Fibroblast of mammary gland (primary cell): ENCODE measurements at places on chromosomes 13 and 19.

- DNase-seq, result peak; percentile 25
Observed at GRCh38 chr13:77506874-77507273, 28.6 kb upstream of the SCEL start.

- DNase-seq, result no peak
Observed at GRCh38 chr13:25165663-25166062, 6.4 kb downstream of the AMER2 start.

- peak; percentile 87 for DNase-seq
Observed at GRCh38 chr13:33637978-33638743, 179.8 kb upstream of the RFC3 start.

DNA sequence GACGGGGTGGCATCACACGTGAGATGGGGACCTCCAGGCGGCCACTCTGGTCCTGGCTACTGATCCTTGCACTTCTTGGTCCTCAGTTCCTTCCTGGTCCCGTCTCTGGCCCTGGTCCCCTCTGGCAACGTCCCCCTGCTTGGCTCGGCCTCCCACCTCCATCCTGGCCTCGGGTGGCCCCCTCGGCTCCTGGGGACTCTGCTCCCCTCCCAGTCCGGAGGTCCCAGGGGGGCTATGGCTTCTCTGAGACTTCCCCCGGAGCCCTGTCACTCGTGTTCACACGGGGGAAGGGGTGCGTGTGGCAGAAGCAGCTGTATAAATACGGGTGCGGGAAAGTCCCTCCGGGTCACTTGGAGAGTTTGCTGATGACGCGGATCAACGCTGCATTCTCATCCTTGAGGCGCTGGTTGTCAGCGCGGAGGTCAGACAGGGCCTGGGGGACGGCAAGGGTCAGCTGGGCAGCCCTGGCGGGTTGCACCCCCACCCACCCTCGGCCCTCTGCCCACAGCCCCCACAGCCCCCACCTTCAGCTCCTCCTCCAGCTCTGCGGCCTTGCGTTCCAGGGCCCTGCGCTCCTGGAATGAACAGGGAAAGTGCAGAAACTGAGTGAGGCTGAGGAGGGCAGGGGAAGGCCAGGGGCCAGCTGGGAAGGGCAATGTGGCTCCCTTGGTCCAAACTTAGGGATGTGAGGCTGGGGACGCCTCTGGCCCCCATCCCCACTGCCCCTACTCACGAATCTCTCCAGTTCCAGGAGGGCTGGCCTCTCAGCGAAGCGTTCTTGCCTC is 15.6 kb downstream of the EPS8L1 start:
- DNase-seq, result no peak

- no peak for DNase-seq
Observed at GRCh38 chr13:66994517-66995202, 235.5 kb downstream of the PCDH9 start.

GRCh38 chr13:41418027-41418426 is 39.3 kb upstream of the RGCC start:
- peak; percentile 64 for DNase-seq

DNA sequence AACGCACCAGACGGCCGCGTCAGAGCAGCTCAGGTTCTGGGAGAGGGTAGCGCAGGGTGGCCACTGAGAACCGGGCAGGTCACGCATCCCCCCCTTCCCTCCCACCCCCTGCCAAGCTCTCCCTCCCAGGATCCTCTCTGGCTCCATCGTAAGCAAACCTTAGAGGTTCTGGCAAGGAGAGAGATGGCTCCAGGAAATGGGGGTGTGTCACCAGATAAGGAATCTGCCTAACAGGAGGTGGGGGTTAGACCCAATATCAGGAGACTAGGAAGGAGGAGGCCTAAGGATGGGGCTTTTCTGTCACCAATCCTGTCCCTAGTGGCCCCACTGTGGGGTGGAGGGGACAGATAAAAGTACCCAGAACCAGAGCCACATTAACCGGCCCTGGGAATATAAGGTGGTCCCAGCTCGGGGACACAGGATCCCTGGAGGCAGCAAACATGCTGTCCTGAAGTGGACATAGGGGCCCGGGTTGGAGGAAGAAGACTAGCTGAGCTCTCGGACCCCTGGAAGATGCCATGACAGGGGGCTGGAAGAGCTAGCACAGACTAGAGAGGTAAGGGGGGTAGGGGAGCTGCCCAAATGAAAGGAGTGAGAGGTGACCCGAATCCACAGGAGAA is 1.9 kb downstream of the PPP1R12C start:
- peak; percentile 35 for DNase-seq

DNA sequence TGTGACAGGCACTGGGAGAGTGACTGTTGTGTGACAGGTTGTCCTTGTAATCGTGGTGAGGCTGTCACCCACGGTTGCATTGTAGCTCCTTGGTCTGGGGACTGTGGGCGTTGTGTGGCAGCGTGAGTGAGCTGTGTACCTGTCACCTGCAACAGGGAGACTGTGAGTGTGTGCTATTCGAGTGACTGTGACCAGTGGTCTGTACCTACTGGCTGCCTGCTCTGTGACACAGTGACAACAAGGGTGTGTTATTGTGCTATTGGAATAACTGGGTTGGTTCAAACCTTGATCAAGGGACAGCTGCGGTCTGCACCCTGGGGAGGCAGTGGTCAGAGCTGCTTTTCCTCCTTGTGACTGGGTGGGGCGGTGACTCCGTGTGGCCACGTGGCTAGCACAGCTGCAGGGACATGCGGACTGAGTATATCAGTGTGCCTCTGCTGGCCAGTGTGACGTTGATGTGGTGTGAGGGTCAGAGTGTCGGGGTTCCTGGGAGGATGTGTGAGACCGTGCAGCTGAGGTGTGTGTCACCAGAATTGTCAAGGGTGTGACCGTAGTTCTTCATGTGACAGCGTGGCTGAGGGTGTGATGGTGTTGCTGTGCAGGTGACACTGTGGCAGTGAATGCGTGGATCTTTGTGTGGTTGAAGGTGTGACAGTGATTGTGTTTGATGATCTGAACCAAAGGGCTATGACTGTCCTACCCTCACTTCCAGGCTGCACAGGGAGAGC is 10.1 kb upstream of the NFIX start:
- DNase-seq, result peak; percentile 55

- DNase-seq, result no peak
Observed at GRCh38 chr13:103007427-103007762, 58.8 kb downstream of the SLC10A2 start.

GRCh38 chr19:4464815-4465581 is 7.1 kb upstream of the HDGFL2 start:
- DNase-seq, result no peak

GRCh38 chr13:97700306-97700848 is 253.1 kb upstream of the IPO5 start:
- no peak for DNase-seq

- DNase-seq, result no peak
Observed at GRCh38 chr19:19826875-19827274, 5.3 kb upstream of the ZNF506 start.

DNA sequence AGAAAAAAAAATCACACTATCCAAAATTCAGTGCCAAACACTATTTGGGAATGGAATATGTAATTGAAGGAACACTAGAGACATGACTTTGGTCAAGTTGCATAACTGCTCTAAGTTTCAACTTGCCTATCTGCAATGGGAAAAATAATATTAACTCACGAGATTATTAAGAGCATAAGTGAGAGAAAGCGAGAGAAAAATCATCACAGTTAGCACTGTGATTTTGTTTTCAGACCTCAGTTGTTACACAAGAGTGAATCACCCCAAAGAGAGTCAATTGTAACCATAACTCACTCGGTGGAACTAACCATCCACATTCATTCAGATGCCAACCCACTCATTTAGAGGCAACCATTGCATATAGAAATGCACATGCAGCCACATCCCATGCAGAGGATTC is 147.1 kb downstream of the NHLRC3 start:
- peak; percentile 41 for DNase-seq

- DNase-seq, result peak; percentile 40
Observed at GRCh38 chr19:40549007-40549708, 27.5 kb upstream of the SHKBP1 start.

DNA sequence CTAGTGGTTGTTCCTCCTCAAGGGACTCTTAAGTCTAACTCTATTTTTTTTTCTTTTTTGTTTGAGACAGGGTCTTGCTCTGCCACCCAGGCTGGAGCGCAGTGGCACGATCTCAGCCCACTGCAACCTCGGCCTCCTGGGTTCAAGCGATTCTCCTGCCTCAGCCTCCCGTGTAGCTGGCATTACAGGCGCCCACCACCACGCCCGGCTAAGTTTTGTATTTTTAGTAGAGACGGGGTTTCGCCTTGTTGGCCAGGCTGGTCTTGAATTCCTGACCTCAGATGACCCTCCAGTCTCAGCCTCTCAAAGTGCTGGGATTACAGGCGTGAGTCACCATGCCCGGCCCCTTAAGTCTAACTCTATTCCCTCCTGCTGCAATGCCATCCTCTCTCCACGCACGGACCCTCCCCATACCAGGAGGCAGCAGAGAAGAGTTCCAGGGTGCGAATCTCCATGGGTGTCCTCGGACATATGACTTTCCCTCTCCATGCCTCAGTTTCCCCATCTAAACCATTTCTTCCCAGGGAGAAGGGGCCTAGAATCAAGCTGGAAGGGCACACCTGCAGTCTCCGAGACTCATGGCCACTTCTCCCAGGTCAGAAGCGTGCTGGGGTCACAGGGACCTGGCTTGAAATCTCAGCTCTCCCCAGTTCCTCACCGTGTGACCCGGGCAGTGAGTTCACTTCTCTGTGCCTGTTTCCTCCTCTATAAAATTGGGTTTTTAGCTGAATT is 6.0 kb upstream of the BCL3 start:
- DNase-seq, result peak; percentile 78

DNA sequence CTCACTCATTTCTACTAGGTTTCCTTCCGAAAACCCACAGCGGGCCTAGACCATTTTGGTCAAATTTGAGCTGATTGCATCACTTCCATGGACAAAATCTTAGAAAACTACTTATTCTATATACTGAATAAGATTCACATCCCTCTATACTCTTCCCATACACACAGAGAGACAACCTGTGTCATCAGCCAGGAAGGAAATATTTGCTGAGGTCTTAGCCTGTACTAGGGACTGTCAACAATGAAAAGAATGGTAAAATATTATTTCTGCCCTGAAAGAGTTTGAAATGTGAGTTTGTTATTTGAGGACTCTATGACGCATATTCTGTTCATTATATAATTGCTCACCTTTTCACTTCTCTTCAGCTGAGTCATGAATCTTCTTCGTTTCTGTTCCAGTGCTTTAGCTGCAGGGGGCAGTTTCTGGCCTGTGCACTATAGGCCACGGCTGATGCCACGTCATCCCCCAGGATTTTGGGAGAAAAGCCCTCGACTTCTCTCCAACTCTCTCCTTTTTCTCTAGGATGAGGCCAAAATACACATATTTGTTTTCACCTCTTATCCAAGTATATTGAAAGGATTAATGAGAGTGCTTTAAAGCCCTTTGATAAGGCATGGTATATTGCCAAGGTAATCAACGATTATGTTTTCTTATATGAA is 47.7 kb downstream of the GSX1 start:
- no peak for DNase-seq

GRCh38 chr13:30142486-30143211 is 164.7 kb downstream of the KATNAL1 start:
- peak; percentile 97 for DNase-seq

GRCh38 chr13:30943881-30944280 is 11.4 kb downstream of the TEX26 start:
- DNase-seq, result peak; percentile 42

- DNase-seq, result no peak
Observed at GRCh38 chr19:5333581-5334365, 6.8 kb downstream of the PTPRS start.

- no peak for DNase-seq
Observed at GRCh38 chr13:64793131-64793530, 2437.0 kb downstream of the PCDH9 start.

- DNase-seq, result no peak
Observed at GRCh38 chr13:59442944-59443486, 720.7 kb downstream of the DIAPH3 start.

GRCh38 chr19:53868091-53868891 is 608 bp downstream of the MYADM start:
- DNase-seq, result peak; percentile 44

- DNase-seq, result no peak
Observed at GRCh38 chr19:17488593-17489391, 18.5 kb downstream of the SLC27A1 start.

- peak; percentile 12 for DNase-seq
Observed at GRCh38 chr13:84032116-84032515, 149.8 kb upstream of the SLITRK1 start.

- DNase-seq, result no peak
Observed at GRCh38 chr13:85616275-85616674, 182.9 kb downstream of the SLITRK6 start.

DNA sequence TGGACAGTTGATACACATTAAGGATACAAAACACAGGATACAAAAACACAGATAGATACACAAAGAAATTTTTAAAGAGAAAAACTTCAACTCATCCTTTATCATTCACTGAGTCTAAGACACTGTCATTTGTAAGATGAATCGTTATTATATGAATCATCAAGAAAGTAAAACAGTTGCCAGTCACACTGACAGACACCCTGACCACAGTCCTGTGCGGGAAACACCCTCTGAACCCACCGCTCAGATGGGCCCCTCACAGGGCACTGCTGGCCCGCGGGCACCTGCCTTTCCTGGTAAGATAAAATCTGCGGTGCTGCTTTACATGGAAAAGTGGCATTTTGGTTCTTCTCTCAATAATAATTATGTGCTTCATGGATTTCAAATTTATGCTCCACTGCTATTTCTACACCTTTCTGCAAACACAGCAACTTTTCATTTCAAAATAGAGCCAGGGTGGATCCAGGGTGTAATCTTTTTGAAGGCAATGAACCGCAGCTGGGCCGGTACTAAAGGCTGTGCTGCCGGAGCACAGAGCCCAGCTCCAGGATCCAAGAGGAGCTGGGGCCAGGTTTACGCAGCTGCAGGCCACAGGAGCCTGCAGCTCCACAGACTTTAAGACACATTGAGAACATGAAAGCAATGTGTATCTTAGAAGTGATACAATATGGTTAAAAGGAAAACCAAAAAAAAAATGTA is 76.8 kb downstream of the TUBGCP3 start:
- no peak for DNase-seq

DNA sequence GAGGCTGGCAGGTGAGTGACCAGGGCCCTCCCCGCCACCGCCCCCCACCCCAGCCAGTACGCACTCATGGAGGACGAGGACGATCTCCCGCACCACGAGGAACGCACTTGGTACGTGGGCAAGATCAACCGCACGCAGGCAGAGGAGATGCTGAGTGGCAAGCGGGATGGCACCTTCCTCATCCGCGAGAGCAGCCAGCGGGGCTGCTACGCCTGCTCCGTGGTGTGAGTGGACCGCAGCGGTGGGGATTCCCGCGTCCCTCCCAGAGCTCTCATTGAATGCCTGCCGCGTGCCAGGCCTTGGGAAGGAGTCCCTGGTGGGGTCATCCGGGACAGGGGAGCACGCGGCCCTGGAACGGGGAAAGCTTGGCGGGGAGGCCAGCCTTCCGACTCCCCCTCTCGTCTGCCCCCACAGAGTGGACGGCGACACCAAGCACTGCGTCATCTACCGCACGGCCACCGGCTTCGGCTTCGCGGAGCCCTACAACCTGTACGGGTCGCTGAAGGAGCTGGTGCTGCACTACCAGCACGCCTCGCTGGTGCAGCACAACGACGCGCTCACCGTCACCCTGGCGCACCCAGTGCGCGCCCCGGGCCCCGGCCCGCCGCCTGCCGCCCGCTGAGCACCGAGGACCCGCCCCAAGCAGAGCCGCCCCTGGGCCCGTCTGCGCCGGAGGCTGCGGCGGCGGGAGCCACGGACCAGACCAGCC is 4.8 kb upstream of the IFI30 start:
- DNase-seq, result no peak

- no peak for DNase-seq
Observed at GRCh38 chr19:38665950-38666662, 18.7 kb downstream of the ACTN4 start.

GRCh38 chr13:40657951-40658350 is 8.5 kb downstream of the FOXO1 start:
- DNase-seq, result peak; percentile 56
